AML-193 (cell line): ENCODE measurements at places on chromosomes 4 and X.

DNA sequence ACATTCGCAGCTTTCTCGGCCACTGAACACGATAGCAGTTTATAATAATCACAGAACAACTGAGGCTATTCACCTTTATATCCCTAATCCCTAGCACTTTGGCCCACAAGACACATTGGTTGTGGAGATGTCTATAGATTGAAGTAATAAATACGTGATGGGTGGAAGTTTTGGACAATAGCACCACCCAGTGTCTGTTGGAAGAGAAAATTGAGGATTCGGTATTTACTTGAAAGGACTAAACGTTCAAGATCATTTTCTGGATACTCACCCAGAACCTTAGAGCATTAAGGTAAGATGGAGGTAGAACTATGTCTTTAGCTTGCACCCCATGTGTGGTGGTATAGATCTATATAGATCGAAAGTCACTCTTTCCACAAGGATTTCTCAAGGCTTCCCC lies 787 bp upstream of the TMSB15A start:
- no peak for DNase-seq

DNA sequence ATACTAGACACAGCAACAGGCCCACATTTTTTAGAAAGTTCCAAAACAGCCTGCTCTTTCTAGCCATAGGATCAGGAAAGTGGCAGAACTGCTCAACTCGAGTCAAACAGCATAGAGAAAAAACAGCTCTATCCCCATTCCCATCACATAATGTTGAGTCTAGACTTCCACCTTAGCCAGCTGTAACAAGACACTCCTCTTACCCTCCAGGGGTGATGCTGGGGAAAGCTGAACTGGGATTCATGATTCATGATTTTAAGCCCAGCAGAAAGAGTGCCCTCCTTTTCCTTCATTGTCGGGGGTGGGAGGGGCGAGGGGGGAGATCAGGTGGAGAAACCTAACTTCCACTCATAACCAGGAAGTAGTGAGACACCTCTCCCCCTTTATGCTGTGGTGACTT lies 86.1 kb downstream of the CENPC start:
- no peak for DNase-seq

DNA sequence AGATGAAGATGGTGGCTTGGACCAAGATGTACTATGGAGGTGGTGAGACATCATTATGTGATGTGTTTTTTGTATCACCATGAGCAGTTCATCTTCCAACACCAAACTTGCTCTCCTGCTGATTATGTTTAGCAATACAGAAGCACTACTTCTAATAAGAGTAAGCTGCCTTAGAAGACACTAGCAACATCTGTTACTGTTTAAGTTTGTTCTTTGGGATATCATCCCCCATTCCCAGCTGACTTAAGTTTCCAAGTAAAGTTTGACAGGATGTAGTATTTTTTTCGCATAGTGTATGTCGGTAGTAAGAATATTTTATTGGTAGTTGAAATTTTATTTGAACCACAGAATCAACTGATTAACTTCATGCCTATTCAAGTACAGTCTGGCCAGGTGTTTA lies 123.5 kb upstream of the BMPR1B start:
- DNase-seq: no peak

DNA sequence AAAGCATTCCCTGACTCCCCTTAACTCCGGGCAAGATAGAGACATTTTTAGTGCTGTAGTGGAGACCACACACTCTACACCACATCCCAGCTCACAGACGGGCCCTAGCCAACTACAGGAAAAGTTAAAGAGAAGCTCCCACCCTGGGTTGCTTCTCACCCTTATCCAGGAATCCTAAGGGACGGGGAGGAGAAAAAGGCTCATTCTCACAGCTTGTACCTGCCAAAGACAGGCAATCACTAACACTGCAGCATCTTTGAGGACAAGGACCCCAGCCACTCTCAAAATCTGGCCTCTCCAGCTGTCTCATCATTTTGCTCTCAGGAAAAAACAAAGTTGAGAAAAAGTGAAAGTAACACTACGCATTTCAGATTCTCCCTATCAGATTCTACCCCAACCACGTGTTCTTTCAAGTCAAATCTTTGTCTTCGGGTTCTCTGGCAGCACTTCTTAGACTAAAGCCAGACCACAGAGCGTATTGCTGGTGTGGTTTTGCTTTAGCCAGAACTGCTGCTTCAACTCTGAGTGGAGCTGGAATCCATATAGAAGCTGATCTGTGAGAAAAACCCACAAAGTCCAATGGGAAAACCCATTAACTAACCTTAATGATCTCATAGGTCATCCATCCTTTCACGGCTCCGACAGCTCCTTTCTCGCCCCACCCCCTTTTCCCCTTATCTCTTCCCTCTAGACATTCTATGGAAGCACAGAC lies 605.9 kb upstream of the DIPK2B start:
- DNase-seq: no peak

DNA sequence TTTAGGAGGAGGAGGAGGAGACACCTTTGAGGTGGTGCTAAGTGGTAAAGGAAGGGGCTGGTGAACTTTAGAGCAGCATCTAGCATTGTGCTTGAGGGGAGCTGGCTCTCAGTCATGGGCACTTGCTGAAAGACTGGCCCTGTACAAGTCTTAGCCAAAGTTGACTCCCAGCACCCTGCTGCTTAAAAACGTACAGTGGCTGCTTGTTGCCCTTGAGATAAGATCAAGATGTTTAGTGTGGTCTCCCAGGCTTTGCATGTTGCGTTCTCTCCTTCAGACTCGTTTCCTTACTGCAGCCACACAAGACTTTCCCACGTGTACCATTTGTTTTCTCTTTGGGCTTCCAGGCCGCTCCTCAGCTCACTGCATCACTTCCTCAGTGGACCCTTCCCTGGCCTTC lies 1.8 kb downstream of the MED28 start:
- DNase-seq: no peak

DNA sequence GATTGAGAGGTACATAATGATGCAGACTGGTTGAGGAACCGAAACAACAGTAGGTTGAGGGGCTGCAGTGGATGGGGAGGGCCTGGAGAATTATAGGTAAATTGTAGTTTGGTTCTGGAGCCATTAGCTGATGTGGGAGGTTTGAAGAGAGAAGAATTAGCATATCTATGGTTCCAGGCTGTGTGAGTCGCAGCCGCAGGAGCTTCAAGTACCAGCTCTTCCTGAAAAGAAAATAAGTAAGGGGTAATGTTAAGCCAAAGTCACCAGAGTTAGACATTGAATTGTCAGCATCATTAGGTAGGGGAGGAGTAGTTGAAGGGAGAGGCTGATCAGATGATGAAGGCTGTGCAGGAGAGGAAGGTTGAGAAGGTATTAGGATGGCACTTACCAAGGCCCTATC lies 29.5 kb downstream of the PF4 start:
- no peak for DNase-seq

DNA sequence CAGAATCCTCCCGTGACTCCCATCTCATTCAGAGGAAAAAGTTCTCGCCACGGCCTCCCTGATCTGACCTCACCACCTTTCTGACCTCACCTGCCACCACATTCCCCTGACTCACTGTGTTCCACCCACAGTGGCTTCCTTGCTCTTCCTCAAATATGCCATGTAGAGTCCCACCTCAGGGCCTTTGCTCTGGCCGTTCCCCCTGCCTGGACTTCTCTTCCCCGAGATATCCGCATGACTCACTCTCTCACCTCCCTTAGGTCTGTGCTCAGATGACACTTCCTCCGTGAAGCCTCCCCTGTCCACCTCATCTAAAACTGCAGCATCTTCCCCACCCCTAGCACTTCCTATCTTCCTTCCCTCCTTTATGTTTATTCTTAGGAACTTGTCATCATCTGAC lies 7.2 kb upstream of the TSPYL2 start:
- DNase-seq: no peak

DNA sequence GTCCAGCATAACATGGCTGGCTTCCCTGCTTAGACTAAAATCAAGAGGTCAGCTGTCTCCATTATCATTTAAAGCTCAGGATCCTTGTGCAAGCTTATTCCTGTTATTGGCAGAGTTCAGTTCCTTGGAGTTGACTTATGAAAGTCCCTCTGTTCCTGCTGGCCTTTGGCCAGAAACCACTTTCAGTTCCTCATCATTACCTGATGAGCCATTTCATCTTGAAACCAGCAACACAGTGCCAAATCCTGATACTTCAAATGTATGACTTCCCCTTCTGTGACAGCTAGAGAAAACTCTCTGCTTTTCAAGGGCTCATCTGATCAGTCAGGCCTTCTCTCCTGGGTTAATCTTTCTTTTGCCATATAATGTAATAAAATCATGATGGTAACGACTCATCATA lies 110.6 kb upstream of the FSTL5 start:
- peak; percentile 80 for DNase-seq

GRCh38 chr4:48902266-48902665 lies 4.3 kb downstream of the OCIAD2 start:
- no peak for DNase-seq

- DNase-seq: peak; percentile 86
Measured at GRCh38 chr4:38529189-38530115, 134.5 kb upstream of the KLF3 start.

DNA sequence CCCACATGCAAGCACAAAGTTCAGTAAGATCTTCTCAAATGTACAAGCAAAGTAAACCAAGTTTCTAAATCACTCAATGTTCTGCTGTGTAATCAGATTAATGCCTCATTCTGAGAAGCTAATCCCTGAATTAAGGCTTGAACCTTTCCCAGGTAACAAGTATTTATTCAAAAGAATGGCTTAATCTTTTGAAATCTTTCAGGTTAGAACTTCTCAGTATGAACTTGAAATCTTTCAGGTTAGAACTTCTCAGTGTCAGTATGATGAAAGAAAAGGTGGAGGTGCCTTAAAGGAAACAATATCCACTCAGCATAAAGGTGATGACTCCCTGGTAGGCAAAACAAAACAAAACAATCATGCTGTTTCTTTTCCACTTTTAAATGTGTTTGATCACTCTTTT lies 29.0 kb downstream of the TMPRSS11B start:
- no peak for DNase-seq

- no peak for DNase-seq
Measured at GRCh38 chrX:13898603-13899002, 81.7 kb upstream of the GPM6B start.

- DNase-seq: no peak
Measured at GRCh38 chr4:41418444-41418843, 119.5 kb upstream of the LIMCH1 start.
